ENCODE measurements at places on chromosomes 6 and 20.

DNA sequence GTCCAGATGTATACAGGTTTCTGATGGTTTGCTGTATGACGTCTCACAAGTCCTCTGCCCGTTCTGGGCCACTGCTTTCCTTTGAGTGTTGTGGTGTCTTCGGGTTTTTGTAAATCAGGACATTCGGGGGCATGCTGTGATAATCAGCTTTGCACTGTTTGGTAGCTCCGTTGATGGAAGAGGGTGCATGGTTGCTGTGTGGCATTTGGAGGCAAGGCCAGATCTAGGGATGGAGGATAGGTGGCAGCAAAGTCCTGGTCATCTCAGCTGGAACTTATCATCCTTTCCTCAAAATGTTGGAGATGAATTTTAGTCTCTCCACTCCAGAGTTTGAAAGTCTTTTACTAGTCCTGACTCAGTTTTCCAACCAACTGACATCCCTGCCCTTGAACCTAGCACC is 91.0 kb downstream of the SCP2D1 start:
- no peak for DNase-seq

DNA sequence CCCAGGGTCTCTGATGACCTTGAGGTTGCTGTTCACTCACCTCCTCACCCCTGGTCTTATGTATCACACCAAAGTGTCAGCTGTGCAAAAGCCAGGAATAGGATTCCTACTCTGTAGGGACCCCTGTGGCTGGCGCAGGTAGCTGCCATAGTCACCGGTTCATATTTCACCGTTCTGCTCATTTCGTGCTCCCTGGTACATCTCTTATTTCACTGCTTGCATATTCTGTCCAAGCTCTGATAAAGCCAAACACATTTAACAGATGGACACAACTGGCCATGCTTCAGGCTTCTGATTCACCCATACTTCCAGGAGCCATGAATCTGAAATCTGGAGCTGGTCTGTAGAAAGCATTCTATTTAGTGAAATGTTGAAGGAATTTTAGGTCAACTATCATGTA is 20.5 kb downstream of the SLC22A3 start:
- DNase-seq: no peak

GRCh38 chr6:136627191-136627590 is 77.0 kb upstream of the MAP7 start:
- DNase-seq: no peak

- no peak for DNase-seq
These were observed 23.8 kb downstream of the IYD start for GRCh38 chr6:150392452-150393220.

GRCh38 chr6:56944661-56945060 is 10.2 kb upstream of the BEND6 start:
- no peak for DNase-seq

DNA sequence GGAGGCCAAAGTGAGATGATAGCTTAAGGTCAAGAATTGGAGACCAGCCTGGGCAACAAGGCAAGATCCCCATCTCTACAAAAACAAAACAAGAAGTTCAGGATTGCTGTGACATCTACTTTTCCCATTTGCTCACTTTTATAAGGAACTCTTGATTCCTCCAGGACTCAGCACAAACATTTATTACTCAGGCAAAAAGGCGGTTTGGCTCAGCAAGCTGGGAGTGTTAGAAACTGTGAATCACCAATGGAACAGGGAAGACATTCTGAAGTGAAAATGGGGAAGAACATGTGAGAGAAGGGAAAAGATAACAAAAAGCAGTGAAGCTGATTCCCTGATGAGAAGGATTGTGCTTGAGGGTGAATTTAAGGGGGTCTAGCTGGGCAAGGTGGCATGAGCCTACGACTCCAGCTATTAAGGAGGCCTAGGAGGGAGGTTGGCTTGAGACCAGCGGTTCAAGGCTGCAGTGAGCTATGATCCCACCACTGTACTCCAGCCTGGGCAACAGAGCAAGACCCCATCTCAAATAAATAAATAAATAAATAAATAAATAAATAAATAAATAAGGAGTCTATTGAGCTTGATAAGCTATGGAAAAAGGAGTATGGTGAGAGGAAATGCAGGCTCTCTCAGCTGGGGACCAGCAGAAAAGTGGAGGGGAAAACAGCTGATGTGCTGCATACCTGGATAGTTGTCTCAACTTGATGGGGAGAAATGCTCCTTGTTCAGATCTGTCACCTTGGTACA is 65.4 kb upstream of the HDDC2 start:
- DNase-seq: no peak

DNA sequence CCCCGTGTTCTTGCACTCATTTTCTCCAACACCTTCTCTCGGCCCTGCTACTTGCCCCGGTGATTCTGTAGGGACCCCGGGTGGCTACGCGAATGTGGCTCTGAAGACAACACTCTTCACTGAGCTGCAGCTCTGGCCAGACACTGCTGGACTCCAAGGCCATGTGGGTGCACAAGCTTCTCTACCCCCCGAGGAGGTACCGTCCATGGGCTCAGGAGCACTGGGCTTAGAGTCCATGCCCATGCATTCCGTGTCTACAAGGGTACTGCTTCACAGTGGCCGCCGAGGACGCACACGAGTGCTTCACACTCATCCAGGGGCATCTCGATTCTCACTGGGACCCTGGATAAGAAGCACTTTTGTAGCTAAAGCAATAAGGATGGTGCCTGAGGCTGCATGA is 59.5 kb downstream of the SMOC2 start:
- DNase-seq: no peak

- no peak for DNase-seq
These were observed 138.3 kb downstream of the CDC5L start for GRCh38 chr6:44525761-44526351.

DNA sequence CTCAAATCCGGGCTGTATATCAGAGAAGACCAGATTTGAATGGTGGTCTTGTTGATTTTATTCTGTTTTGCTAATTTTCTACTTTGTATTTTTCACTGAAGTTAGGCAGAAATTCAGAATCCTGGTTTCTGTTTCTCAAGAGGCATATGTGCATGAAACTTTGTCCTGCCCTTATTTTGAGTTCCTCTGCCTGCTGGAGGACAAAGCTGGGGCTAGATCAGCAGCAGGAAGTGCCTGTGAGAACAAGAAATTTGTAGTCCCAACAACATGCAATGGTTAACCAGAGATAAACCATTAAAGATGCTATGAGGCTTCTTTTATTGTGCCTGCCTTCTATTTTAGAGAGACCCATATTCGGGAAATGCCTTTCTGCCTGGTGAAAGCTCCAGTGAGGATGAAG is 37.1 kb downstream of the BEND6 start:
- no peak for DNase-seq

DNA sequence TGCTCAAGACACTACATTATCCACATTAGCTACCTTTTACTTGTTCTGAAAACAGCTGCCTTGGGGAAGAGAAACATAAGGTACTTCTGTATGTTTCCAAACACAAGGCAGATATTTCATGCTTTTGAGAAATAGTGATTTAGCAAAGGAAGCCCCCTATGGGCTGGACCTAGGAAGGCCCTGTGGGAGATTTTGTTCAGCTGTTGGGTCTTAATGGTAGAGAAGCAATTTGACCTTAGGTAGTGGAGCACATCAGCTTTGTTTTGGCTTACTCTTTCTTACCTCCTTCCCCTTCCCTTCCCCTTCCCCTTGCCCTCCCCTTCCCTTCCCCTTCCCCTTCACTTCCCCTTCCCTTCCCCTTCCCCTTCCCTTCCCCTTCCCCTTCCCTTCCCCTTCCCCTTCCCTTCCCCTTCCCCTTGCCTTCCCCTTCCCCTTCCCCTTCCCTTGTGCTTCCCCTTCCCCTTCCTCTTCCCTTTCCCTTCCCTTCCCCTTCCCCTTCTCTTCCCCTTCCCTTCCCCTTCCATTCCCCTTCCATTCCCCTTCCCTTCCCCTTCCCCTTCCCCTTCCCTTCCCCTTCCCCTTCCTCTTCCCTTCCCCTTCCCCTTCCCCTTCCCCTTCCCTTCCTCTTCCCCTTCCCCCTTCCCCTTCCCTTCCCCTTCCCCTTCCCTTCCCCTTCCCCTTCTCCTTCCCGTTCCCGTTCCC is 84.6 kb downstream of the ANKS1A start:
- DNase-seq: no peak

- no peak for DNase-seq
These were observed 46.4 kb downstream of the UTRN start for GRCh38 chr6:144331491-144331969.

DNA sequence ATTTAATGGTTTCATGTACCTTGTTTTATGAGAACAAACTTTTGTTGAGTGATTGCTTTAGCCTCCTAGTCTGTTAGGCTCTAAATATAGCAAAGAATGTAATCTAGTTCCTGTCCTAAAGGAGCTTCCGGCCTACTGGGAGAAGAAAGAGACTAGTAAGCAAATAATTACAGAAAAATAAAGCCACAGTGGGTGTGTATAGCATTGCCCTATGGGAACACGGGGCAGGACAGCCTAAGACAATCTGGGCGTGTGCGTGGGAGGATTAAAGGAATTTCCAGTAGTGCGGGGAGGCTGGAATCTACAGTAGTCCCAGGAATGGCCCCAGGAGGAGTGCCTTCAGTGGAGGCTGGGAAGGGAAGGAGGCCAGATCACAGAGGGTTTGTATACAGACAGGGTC is 98.1 kb upstream of the AKAP12 start:
- DNase-seq: no peak

DNA sequence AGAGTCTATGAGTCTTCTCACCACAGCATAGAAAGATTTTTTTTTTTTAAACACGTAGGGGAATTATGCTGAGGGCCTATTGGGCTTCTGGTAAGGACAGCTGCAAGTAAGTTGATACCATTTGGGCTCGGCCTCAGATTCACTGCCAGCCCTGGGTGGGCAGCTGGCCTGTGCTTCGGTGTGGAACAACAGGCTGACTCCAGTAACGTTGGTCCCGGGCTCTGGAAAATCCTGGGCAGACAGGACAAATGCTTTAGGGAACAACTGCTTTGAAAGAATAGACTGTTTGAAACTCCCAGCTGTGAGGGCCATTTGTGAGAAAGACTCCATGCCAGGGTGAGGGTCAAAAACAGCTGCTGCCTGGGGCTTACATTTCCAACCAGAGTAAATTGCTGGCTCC is 366.5 kb downstream of the QKI start:
- DNase-seq: no peak

DNA sequence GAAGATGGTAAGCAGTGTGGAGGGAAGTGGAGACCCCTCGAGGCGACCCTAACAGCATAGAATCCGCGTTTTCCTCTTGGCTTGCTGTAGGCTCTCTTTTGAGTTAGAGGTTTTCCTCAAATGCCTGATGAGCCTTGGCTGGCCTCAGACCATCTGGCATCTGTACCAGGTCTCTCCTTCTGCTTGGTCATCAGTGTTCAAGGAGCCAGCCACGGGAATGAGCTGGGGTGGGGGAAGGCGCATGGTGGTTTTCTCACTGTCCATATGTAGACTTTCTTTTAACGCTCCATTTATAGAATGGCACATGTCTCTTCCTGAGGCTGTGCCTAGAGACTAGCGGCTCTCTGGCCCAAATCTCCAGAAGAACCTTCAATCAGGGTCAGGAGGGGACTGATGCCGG is 8.1 kb upstream of the GUCA1A start:
- no peak for DNase-seq

GRCh38 chr6:90581146-90581545 is 5.7 kb downstream of the MAP3K7 start:
- no peak for DNase-seq

DNA sequence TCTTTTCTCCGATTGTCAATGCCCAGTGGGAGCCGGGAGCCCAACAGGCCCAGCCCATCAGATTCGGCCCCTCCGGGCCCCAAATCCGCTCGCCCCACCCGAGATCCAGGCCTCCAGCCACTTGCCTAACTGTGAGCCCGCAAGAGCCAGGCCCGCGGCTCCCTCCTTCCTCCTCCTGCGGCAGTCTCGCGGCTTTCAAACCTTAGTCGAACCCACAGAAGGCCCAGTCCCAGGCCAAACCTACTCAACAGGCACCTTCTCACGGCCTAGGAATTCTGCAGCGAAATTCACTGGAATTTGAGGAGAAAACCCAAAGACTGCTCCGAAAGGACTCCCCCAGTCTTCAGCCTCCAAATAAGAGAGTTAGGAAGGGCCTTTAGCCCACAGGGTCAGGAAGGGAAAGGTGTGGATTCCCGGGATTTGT is 2.8 kb upstream of the TFAP2A start:
- DNase-seq: no peak

Data from CD4-positive, alpha-beta T cell treated with Interleukin-1 beta for 1 hour (primary cell).